Astrocyte of the hippocampus (primary cell): ENCODE measurements at places on chromosomes 4 and X.

DNA sequence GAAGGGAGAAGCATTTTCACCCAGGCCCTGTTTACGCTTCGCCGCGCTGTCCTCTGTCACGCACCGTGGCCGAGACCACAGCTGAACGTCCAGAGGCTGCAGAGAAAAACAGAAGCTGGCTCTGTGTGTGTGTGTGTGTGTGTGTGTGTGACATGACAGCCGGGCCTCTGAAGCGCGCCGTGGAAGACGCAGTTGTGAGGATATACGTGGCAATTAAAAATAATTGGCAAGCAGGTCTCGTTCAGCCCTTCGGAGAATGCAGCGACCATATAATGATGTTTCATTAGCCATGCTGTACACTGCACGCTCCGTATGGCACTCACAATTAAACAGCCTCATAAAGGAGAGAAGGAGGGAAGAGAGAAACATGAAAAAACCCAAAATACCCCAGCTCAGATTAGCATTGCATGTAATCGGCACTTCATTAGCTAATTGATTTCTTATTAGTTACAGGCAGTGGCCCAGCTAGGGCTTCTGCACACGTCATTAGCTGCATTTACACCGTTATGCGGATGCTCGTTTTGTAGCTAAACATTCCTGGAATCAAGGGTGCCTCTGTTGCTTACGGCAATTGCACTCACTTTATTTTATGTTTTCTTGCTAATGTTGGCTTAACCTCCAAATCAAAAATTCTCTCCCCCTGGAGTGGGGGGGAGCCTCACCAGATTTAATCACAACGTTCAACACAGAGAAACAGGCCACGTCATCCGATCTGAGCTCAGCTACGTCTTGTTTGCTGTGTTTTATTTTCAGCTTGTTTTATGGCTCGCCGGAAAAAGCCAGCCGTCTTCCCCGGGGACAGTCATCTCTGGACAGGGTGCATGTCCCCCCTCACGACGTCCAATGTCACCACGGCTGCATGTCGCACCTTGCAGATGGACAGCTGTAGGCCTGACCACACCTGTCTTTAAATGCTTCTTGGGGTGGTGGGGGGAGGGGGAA, 74.6 kb upstream of the SHOX start:
- no peak for DNase-seq

DNA sequence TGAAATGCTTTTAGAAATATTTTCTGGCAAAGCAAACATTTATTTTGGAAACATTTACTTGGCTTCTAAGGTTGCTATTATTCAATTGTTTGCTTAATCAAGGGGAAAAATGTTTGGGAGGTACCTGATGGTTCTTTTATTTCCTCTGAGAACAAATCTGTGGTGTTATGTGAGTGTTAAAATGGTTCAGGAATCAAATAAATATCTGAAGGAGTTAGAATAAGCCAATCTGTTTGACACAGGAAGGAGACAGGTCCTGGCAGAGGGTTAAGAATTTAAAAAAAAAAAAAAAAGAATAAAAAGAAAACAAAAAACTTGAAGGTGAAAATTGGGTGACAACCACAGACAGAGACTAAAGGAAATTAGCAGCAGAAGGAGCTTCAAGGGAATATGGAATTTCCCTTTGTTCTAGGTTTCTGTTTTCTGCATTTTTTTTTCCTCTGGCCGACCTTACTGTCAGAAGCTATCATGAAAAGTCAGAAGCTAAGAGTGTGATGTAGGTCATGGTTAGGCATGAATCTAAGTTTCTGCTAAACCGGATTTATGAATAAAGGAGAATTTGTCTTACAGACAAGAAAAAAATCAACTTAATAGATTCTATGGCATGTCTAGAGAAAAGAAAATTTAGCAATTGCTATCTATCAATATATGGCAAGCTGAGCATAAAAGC, 78.6 kb upstream of the PNPLA4 start:
- DNase-seq = no peak

GRCh38 chr4:138910914-138911336, 104.7 kb upstream of the NOCT start:
- DNase-seq = peak; percentile 92

DNA sequence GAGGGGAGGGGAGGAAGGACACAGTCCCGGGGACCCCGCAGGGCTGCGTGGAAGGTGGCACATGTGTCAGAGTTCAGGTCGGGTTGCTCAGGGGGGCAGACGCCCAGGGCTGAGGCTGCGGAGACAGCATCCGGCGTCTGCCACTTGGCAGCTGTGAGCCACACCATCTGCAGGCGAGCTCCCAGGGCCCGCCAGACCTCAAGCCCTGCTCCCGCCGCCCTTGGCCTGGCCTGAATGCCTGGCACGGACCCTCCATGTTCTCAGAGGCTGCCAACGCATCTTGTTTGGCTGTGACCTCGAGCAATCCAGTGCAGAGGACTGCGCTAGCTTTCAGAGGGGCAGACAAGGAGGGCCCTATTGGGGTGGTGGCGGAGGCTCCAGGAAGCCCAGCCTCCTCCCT, 5.1 kb downstream of the BGN start:
- DNase-seq = no peak

GRCh38 chr4:32142075-32142474, 1421.9 kb downstream of the PCDH7 start:
- no peak for DNase-seq
